ENCODE measurements at places on chromosomes 5 and 9. TPM values are rescaled to one million over a fixed set of nuclear protein-coding genes. Genes with fewer than 3 reads are reported as not detected.

DNA sequence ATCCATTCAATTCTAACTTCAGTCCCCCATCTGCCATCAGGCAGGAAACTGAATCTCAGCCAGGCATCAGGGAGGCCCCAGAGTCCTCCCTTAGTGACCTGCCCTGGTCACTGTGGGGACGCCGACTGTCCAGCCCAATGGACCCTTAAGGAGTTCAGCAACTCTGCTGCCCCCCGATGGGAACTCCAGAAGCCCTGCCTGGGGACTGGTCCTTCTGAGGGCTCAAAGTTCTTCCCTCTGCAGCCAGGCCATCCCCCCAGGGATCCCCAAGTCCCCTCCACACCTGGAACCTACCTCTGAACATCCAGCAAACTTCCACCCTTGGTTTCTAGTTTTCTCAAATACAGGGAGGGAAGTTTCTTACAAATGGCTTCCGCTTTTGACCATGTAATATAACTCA, 76.8 kb downstream of the UBE2QL1 start:
- no peak for DNase-seq

CCNI2 gene
- 0.06 TPM for total RNA-seq

GABBR2 gene
- total RNA-seq, result not detected

- no peak for DNase-seq
Measured at GRCh38 chr5:161467703-161468102, 78.8 kb downstream of the GABRB2 start.

DNA sequence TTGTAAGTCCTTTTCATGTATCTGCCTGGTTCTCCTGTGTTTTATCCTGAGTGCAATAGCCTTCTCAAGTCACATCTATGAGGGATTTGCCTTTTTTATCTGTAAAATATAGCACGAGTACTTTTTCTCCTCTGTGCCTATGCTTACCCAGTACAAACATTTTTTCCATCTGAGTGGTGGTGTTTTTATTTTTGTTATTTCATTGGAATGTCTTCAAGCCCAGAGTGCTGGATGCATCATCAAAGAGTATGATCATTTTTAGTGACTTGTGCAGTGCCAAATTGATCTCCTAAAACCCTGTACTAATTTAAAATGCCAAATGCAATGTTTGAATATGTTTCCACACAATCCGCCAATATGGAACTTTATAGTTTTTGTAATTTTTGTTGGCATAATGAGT, 86.1 kb downstream of the TLE4 start:
- DNase-seq, result peak; percentile 39

LECT2 gene
- not detected for total RNA-seq

PCDHGB4 gene
- total RNA-seq, result 0.69 TPM

PGGT1B gene
- 9.3 TPM for total RNA-seq

CANX gene
- 440 TPM for total RNA-seq

Measured in LHCN-M2 (cell line).